Stimulated activated CD8-positive, alpha-beta memory T cell treated with anti-CD3 and anti-CD28 coated beads, Interleukin-15, amount 100 ng/mL, for 4 hours (primary cell): ENCODE measurements at places on chromosomes 6 and 20.

DNA sequence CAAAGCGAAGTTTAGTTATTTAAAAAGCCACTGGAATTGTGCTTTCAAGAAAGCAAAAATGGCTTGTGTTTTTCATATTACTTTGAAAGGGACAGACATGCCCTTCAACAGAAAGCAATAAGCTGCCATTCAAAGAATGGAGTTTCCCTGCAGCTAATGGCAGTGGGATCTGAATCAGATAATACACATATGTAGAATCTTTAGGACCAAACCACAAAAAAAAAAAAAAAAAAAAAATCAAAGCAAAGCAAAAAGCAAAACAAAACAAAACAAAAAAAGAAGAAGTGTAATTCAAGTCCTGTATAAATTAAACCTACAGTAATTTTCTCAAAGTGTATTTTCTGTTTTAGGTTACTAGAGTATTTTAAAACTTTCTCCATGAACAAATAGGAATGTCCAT, 63.6 kb upstream of the ZNF217 start:
- DNase-seq = no peak

- DNase-seq = no peak
Measured at GRCh38 chr20:35661908-35662307, 2.8 kb downstream of the CPNE1 start.

GRCh38 chr20:35831971-35832370, 60.2 kb downstream of the PHF20 start:
- no peak for DNase-seq

DNA sequence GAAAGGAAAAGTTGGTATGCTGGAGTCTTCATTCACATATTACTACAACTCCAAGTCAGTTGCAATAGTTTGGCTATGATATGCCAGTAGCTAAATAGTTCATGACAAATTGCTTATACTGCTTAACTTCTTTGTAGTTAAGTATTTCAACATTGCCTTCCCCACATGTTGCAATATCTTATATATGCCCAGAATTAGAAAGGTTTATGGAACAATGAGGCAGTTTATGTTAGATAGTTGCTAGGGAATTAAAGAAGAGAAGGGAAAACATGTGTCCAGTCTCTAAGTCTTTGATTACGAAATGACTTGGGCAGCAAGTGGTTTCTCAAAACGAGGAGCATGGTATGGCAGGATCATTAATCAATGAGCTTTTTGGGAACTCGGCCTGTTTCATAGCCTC, 145.8 kb downstream of the PLCB4 start:
- no peak for DNase-seq

GRCh38 chr6:3644739-3645012, 106.8 kb downstream of the PXDC1 start:
- DNase-seq = no peak

GRCh38 chr20:605237-605636, 4.9 kb downstream of the TCF15 start:
- no peak for DNase-seq

DNA sequence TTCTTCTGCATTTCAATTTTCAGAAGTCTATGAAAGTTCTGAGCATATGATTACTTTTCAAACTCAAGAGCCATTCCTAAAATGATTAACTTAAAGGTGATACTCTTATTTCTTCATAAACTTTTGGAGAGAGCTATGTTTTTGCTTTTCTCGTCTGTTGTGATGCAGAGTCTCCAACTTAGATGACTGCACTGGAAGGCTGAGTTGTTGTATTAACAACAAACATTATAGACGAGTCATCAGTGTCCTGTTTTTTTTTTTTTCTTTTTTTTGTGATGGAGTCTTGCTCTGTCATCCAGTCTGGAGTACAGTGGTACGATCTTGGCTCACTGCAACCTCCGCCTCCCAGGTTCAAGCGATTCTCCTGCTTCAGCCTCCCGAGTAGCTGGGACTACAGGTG, 101.9 kb downstream of the CD109 start:
- DNase-seq = no peak

GRCh38 chr6:154578004-154578559, 67.6 kb upstream of the CNKSR3 start:
- no peak for DNase-seq

DNA sequence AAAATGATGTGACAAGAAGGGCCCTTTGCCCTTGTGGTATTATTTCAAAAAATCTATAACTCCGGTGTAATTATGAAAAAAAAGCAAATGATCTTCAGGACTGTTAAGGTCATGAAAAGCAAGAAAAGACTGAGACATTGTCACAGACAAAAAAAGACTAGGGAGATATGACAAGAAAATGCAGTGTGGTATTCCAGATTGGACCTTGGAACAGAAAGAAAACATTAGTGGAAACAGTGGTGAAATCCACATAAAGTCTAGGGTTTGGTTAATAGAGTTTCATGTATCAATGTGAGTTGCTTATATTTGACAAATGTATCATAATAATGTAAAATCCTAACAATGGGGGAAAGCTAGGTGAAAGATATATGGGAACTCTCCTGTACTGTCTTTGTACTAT, 26.8 kb upstream of the SLC17A3 start:
- DNase-seq = no peak

GRCh38 chr6:83083476-83083875, 16.0 kb downstream of the DOP1A start:
- DNase-seq = no peak

GRCh38 chr20:16491294-16491905, 81.8 kb downstream of the KIF16B start:
- DNase-seq = no peak

DNA sequence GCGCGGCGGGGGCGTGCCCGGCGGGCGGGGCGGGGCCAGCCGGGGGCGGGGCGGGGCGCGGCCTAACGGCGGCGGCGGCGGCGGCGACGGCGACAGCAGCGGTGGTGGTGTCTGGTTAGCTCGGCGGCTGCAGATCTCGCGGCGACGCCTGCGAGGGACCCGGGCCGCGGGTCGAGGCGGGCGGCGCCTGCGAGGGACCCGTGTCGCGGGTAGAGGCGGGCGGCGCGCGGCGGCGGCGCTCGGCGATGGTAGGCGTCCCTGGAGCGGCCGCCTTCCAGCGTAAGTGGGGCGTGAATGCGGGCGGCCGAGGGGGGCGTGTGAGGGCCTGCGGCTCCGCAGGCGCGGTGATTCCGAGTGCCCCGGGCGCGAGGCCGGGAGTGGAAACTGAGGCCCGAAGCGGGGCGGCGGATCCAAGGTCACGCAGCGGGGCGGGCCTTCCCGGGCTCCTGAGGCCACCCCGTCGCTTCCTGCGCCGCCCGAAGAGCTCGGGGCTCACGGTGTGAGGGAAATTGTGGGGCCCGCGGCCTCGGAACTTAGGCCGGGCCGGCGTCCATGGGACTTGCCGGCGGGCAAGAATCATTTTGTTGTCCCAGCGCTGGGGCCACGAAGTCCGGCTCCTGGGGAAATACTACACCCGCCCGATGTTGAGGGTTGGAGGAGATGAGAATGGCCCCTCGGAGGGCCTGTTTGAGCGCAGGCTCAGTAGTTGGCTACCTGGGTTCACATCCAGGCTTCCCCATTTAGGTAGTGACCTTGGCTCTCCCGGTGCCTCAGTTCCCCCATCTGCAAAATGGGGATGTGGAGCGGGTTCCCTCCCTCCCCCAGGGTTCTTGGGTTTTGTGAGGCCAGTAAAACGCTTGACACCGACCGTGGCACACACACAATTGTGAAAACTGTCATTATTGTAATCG, at the start of gene CBFA2T2:
CBFA2T2 (plus strand) TSS at position 74 of the 911 bp plus-strand sequence; CDS start at position 246, 172 bp downstream.
- DNase-seq = no peak

GRCh38 chr20:6595704-6596103, 171.8 kb upstream of the BMP2 start:
- DNase-seq = no peak
